ENCODE measurements at places on chromosomes 4 and X.

GRCh38 chr4:113026556-113026955 lies 22.9 kb upstream of the ANK2 start:
- DNase-seq, result no peak

GRCh38 chr4:64130907-64131306 lies 278.3 kb downstream of the TECRL start:
- DNase-seq, result no peak

DNA sequence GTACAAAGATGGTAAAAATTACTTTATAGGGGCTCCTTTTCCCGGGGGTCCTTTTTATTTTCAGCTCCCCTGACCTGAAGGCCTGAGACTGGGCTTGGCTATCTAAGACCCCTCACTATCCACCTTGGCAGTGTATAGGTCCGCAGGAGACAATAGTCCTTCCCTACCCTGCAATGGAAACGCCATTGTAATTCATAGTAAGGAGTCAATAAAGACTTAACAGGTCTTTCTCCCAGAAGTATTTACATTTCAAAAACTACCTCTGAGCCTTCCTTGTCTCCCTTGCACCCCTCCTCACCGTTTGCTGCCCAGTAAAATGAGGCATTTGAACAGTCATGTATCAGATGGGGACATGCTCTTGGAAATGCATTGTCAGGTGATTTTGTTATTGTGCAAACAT lies 401.2 kb upstream of the CNKSR2 start:
- DNase-seq, result no peak

- DNase-seq, result no peak
These were observed 410.4 kb downstream of the INPP4B start for GRCh38 chr4:142435599-142436235.

GRCh38 chr4:155299103-155299502 lies 77.7 kb downstream of the MAP9 start:
- DNase-seq, result no peak

GRCh38 chrX:132730726-132731125 lies 227.7 kb downstream of the HS6ST2 start:
- DNase-seq, result no peak

- DNase-seq, result no peak
These were observed 349.6 kb downstream of the KCTD8 start for GRCh38 chr4:44098973-44099372.

GRCh38 chr4:68267433-68267944 lies 22.0 kb upstream of the TMPRSS11B start:
- no peak for DNase-seq

- DNase-seq, result no peak
These were observed 107.6 kb downstream of the ATXN3L start for GRCh38 chrX:13212191-13212651.

GRCh38 chrX:48782795-48783194 lies 3.6 kb upstream of the GATA1 start:
- DNase-seq, result no peak

GRCh38 chrX:8783714-8784098 lies 17.5 kb downstream of the FAM9A start:
- no peak for DNase-seq

GRCh38 chr4:70303090-70303489 lies 31.7 kb upstream of the CABS1 start:
- no peak for DNase-seq

- DNase-seq, result no peak
These were observed 23.8 kb downstream of the NUDT6 start for GRCh38 chr4:122898370-122899150.

GRCh38 chr4:124067046-124067445 lies 645.5 kb downstream of the ANKRD50 start:
- DNase-seq, result no peak

GRCh38 chr4:88522702-88523324 lies 763 bp downstream of the PYURF start:
- peak; percentile 41 for DNase-seq

DNA sequence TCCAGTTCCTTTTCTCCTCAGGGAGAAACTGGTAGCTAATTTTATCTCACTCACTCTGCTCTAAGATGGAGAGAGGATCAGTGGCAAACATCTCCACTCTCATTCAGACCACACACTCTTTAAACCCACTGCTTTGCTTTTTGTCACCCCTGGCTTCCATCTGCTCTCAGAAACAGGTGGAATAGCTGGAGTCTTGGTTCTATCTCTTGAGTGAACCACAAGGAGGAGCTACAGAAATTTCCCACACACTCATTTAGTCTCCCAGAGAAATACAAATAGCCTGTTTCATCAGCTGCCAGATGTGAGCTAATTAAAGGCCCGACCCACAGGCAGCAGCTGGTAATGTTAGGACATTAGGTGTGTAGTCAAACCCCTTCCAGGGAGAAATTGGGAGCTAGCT lies 96.6 kb downstream of the STPG2 start:
- no peak for DNase-seq

- DNase-seq, result no peak
These were observed 24.3 kb downstream of the HS3ST1 start for GRCh38 chr4:11404431-11404830.

- no peak for DNase-seq
These were observed 18.8 kb downstream of the MSANTD1 start for GRCh38 chr4:3267576-3268394.

DNA sequence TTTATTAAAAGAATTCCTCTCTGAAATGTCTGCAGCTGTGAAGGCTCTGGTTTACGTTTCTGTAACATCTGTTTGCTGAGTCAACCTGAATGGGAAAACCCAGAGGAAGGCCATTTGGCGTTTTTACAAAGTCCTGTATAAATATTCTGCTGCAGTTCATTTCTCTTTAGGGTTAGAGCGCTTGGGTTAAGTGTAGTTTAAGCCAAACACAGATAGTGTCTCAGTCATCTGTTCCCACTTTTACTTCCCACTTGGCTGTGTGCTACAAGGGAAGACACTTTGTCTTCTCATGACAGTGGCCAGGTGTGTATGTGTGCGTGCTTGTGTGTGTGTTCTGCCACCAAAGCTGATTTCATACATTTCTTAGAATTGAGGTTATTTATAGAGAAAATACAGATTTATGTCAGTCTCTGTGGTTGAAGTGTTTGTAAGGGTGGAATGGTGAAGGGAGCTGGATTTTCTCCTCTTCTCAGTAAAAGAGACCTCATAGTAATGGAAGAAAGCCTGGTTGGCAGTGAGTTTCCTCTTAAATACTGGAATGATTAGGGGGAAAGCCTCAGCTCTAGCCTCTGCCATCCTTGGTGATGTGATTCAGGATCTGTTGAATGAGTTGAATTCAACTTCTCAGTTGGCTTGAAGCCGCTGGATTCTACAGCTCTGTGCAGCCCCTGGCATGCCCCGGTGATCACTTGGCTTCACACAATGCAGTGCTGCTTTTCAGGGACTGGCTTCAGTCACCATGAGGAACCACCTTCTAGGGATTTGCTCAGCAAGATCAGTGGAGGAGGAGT lies 50.6 kb downstream of the JADE1 start:
- DNase-seq, result no peak

GRCh38 chr4:18938343-18939099 lies 917.0 kb upstream of the LCORL start:
- no peak for DNase-seq

GRCh38 chr4:182788201-182788600 lies 129.0 kb downstream of the DCTD start:
- DNase-seq, result no peak

GRCh38 chrX:139554991-139555675 lies 24.6 kb downstream of the F9 start:
- DNase-seq, result no peak

GRCh38 chr4:29619168-29619567 lies 1101.0 kb upstream of the PCDH7 start:
- DNase-seq, result no peak

DNA sequence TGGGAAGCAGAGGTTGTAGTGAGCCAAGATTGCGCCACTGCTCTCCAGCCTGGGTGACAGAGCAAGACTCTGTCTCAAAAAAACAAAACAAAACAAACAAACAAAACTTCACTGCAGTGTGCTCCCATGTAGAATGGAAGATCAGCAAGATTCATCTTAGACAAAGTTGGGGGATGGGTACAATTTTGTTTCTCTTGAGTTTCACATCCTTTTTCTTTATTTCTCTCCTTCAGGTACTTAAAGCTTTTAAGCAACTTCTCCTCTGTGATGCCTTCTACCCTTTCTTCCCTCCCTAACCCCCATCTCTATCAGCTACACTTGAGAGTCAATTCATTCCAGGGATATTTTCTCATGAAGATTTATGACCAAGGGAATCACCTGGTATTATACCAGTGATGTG lies 15.5 kb upstream of the RBBP7 start:
- no peak for DNase-seq

DNA sequence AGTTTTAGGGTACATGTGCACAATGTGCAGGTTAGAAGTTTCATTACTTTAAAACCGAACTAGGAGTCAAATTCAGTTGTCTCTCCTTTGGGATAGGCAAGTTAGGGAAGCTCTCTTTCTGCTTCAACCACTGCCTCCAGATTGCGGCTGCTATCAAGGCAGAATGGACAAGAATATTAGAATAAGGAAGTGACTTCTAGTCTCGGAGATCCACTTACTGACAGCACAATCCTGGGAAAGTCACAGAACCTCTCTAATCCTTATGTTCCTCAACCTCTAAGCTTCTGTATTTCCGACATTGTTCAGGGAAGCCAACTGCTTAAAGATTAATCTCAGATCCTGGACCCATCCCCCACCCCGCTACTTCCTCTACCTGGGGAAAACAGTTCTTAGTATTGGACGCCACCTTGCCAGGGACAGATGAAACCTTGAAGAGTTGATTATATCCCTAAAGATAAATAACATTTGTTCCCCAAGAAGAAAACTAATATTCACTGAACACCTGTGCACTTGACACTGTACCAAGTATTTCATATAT lies 2.1 kb downstream of the NUP62CL start:
- no peak for DNase-seq

DNA sequence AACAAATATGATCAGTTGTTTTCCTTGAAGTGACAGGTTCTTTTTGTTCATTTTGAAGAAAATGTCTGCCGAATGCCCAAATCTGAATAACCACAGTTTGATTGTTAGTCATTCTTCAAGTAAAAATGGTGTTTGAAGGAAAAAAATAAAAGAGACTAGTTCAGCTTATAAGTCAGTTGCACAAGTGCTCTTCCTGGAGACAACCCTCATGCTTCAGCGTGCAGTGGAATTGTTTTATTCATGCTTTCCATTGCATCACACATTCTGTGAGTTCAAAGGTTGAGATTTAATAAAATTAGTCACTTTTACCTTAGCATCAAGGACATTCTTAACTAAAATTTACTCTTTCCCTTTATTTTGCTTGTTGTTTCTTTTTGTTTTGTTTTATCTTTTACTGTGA lies 404.9 kb downstream of the ZNF674 start:
- DNase-seq, result no peak

GRCh38 chr4:110442309-110442708 lies 33.6 kb upstream of the ENPEP start:
- DNase-seq, result no peak

GRCh38 chr4:17010426-17011087 lies 112.1 kb upstream of the LDB2 start:
- DNase-seq, result no peak

DNA sequence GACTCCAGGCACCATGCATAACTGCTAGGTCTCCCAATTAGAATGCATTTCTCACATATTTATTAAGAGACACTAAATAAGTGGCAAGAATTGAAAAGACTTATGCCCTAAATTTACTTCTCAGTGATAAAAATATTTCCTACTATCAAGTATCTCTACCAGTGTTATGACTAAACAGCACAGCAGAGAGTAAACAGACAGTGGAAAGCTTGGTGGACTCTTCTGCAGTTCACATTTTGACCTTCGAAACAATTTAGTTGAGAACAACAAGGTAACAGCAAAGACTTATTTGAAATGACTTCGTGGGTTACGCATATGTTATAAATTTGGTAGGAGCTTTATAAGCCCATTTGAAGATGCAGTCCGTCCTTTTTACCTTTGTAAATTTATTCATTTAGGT lies 16.3 kb upstream of the MAML3 start:
- DNase-seq, result no peak

DNA sequence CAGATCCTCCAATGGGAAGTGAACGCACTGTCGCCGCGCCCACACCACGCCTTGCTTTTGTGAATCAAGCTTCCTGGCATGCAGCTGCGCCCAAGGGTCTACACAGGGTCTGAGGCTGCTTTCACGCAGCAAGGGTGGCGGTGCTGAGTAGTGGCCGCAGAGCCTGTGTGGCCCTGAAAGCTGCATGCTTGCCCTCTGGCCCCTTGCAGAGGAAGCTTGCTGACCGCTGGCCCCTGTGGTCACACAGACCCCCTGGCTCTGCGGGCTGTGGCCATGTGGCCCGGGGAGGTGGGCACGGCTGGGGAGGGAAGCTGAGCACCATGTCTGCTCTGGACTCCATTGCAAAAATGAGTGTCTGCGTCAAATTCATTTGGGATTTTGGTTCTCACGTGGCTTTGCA lies 8.8 kb downstream of the DOK7 start:
- no peak for DNase-seq

DNA sequence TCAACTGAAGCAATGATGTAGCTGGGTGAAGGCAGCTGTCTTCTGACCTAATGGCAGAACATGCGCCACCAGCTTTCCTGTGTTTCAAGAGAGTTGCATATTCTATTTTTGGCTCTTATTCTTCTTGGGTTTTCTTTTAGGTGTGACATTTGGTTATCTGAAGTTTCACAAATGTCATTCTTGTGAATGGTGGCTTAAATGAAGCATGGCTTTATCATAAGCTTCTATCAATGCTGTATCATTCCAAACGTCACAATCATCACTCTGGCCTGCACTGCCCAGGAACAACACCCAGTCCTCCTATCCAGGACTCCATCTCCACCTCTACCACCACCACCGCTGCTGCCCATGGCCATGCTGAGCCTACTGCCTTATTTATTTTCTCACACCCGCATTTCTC lies 69.7 kb upstream of the WWC2 start:
- no peak for DNase-seq

DNA sequence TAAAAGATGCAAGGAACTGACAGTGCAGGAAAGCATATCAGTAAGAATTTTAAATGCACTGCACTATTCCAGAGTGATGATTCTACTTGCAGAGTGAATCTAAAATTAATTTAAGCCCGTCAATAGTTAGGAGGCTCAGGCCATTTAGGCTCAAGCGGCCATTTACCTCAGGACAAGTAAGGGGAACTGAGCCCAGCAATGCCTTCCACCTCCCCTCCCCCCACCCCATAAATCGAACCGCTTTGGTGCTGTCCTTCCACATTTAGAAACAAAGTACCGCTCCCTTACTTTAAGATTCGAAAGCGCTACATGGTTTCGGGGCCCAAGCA lies 665 bp downstream of the RBM41 start:
- no peak for DNase-seq

GRCh38 chrX:105190252-105190853 lies 30.1 kb downstream of the TEX13A start:
- DNase-seq, result no peak
